Neural crest cell (in vitro differentiated cells): ENCODE measurements at places on chromosomes 3 and 15. TPM values are rescaled to one million over a fixed set of nuclear protein-coding genes. Genes with fewer than 3 reads are reported as not detected.

NSMCE3 gene
- 11.9 and 12.5 TPM in 2 replicates for total RNA-seq

PFN2 gene
- 277 and 282 TPM in 2 replicates for total RNA-seq

PATL2 gene
- total RNA-seq, result 0.35 and 0.68 TPM in 2 replicates

MON1A gene
- 11.5 and 13.1 TPM in 2 replicates for total RNA-seq

ADAMTS7 gene
- 62.9 and 68.2 TPM in 2 replicates for total RNA-seq

EHD4 gene
- 8.3 and 9.3 TPM in 2 replicates for total RNA-seq

ITIH1 gene
- not detected in 2 replicates for total RNA-seq
